Lower leg skin (tissue), 4 donors: ENCODE measurements at places on chromosomes 1 and 21. TPM values are rescaled to one million over a fixed set of nuclear protein-coding genes. Genes with fewer than 3 reads are reported as not detected.

The CFHR2 gene
- not detected for total RNA-seq

The HHIPL2 gene
- total RNA-seq: not detected

The PADI2 gene
- total RNA-seq: 21.3 TPM

The ACBD6 gene
- total RNA-seq: 31.3 TPM

The FMO1 gene
- 0.53 TPM for total RNA-seq

The PRR9 gene
- 0.38 TPM for total RNA-seq

The CELA2B gene
- total RNA-seq: not detected

The NID1 gene
- total RNA-seq: 23.4 TPM

The SLC2A1 gene
- 2,308 TPM for total RNA-seq

The ILDR2 gene
- total RNA-seq: not detected

The KCNE1 gene
- total RNA-seq: 0.13 TPM

The ATP6V1G3 gene
- total RNA-seq: not detected

The MFAP2 gene
- 3.9 TPM for total RNA-seq
